Foreskin fibroblast (primary cell): ENCODE measurements at places on chromosomes 1 and 21.

DNA sequence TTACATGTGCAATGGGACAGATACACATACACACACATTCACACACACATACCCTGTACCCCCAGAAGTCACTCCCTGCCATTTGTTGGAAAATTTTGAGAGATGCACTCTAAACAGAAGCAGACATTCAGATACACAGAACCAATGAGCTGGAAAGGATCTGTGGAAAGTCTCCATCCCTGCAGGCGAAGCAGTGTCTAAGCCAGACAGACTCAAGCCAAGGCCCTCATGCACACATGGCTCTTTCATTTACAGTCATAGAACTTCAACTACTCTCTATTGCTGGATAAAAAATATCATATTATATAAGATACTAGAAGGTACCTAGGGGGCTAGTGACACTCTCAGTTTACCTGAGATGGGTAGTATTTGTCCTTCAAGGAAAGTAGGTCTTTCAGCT, 7.3 kb upstream of the SEC16B start:
- peak; percentile 17 for DNase-seq

- no peak for DNase-seq
These were observed 32.5 kb downstream of the ZNF648 start for GRCh38 chr1:182029002-182029378.

DNA sequence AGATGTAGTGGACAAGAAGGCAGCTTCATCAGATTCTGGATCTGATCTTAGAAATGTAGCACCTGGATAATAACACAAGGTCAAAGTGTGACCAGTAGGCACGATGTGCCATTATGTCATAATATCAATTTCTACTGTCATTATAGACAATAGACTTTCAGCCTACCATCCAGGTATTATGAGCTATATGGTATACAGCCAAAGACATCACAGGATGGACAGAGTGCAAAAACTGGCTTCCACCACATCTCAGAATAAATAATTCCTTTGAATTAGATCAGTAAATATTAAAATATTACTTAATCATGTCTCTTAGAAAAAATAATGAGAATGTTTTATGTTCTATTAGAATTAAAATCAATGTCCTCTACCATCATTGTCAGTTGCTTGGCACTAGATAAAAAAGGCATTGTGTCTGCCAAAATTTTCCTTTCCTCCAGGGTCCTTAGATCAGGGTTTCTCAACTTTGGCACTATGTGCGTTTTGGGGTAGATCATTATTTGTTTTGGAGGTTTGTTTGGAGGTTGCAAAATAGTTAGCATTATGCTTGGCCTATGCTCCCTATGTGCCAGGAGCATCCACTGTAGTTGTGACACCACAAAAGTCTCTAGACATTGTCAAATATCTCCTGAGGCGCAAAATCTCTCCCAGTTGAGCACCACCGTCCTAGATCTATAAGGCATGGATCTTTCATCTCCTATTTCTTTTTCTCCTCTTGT, 86.7 kb upstream of the NRIP1 start:
- no peak for DNase-seq

- DNase-seq = no peak
These were observed 16.7 kb downstream of the CNR2 start for GRCh38 chr1:23896491-23896890.

DNA sequence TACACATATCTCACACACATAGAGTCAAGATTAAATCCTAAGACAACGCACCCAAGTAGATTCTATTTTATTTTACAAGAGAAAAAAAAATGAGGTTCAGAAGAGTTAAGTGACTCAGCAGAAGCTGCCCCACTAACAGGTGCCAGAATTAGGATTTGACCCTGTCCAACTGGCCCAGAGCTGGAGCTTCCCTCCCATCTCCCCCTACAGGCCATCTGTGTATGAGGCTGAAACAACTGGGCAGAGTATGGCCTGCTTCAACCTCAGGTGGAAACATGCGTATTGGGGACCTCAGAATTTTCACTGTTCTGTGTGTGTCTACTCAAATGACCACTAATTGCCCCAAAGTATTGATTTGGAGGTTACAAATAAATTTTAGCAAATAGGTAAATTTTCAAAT, 29.9 kb downstream of the PSMG1 start:
- DNase-seq = peak; percentile 20

DNA sequence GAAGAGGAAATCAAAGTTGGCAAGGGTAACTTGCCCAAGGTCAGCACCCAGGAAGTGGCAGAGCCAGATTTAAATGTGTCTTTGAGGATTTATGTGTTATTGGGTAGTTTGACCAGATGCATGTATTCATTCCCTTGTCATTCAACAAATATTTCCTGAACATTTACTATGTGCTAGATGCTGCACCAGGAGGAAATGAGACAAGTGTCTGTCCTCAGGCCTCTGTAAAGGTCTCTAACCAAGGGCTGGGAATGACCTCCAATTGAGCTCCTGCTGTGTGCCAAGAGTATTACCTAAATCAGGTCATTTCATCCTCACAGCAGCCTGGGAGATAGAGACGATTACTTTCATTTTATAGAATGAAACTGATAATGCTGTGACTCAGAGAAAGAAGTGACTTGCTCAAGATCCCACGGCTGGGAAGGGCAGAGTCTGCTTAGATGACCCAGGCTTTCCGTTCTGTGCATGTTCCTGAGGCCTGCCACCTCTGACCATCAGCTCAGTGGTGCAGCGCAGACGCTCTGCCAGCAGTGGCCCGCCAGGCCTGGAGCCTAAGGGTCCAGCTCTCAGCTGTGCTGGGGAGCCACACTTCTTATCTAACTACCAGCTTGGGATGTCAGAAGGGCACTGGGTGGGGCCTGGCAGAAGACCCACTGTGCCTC, 3.5 kb upstream of the TTC22 start:
- no peak for DNase-seq

DNA sequence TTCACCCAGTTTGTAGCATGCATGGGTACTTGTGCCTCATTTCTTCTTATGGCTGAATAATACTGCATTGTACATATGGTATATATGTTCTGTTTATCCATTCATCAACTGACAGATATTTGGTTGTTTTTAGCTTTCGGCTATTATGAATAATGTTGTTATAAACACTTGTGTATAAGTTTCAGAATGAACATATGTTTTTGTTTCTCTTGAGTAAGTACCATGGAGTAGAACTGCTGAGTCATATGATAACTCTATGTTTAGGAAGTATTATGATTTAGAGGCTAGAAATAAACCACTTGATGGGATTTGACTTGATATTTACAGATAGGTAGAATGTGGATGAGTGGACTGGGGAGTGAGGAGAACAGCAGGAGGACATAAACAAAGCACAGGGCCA, 48.6 kb downstream of the WNT2B start:
- DNase-seq = peak; percentile 56

DNA sequence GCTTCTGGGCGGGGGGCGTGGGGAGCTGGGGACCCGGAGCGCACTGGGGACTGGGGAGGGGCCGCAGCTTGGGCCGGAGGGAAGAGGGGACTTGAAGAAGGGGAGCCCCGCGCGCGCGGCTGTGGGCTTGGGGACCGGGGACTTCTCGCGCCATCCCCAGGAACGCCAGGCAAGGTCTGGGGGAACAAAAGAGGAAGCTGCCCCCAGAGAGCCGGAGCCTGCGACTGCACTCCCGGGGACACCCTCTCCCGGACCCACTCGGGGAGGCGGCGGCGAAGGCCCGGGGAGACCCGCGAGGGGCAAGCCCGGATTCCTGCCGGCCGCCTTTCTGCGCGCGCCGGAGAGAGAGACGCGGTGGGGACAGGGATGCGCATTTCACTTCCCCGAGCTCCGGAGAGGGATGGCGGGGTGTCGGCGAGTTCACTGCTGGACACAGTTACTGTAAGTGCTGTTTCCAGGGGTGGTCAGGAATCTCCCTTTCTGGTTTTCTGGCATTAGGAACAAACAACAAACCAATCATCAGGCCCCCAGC, 732 bp downstream of the ABCG1 start:
- no peak for DNase-seq

- DNase-seq = no peak
These were observed 12.4 kb downstream of the ALX3 start for GRCh38 chr1:110057963-110058518.
